ENCODE measurements at places on chromosomes 13 and 19.
A peak's percentile ranks its signal among the peaks of the same experiment; 100 is the strongest.

DNA sequence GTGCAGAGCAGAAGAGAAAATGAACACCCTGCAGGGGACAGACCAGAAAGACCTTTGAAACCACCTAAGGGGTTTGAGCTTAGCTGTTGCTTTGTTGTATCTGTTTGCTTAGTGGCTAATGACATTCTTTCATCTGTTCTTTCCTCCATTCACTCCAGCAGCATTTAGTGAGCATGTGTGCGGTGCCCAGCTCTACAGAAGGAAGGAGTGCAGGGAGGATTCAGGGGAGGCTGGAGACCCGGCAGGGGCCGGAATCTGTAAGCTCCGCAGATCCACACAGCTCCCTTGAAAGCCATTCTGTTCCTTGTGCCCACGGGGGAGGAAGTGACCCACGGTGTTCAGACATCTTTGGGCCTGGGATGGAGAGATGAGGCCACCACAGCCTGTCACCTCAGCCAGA is 27.5 kb downstream of the UQCRFS1 start:
- no peaks in the 10 kb centered on the region for H3K4me1 ChIP-seq
- no peak overlapping the region for H3K27ac ChIP-seq
- no peak for DNase-seq
- H3K36me3 ChIP-seq: no peaks in the 10 kb centered on the region
- H3K4me3 ChIP-seq: no peak overlapping the region
- no peaks in the 10 kb centered on the region for H3K27me3 ChIP-seq

DNA sequence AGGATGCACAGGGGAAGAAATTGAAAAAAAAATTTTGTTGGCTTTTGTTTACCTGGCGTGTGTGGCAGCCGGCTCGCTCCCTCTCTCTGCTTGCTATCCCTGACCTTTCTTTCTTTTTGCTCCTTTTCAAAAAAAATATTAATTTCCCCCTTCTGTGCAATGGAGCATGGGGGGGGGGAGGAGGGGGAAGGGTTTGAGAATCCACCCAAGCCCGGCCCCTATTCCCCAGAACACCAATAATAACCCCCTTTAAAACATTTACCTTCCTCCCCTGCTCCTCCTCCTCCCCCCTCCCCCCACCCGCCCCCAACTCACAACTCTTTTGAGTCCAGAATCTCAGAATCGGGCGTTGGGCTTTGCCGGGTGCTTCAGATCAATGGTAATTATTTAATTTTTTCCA is 28.4 kb downstream of the NFIX start:
- peak overlapping the region; percentile 92 for H3K27ac ChIP-seq
- DNase-seq: no peak
- H3K36me3 ChIP-seq: no peaks in the 10 kb centered on the region
- no peaks in the 10 kb centered on the region for H3K4me1 ChIP-seq

DNA sequence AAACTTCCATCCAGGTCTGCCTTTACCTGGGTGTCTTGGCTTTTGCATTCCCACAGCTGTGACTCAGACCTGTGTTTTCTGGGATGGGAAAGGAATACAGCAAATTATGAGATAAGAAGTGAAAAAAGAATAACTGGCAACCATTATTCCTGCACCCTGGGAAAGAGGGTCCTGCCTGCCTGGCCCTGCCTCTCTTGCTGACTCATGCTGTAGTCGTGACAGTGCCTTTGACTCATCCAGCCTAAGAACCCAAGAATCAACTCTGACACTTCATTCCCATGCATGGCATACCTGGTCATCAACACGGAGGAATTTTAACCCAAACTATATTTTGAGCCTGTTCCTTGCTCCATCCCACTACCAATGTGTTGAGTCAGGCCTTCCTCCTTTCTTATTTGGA is 185.4 kb upstream of the SERP2 start:
- H3K4me1 ChIP-seq: no peaks in the 10 kb centered on the region
- H3K36me3 ChIP-seq: no peaks in the 10 kb centered on the region
- no peaks in the 10 kb centered on the region for H3K27me3 ChIP-seq
- H3K27ac ChIP-seq: no peak overlapping the region
- DNase-seq: no peak
- no peak overlapping the region for H3K4me3 ChIP-seq

DNA sequence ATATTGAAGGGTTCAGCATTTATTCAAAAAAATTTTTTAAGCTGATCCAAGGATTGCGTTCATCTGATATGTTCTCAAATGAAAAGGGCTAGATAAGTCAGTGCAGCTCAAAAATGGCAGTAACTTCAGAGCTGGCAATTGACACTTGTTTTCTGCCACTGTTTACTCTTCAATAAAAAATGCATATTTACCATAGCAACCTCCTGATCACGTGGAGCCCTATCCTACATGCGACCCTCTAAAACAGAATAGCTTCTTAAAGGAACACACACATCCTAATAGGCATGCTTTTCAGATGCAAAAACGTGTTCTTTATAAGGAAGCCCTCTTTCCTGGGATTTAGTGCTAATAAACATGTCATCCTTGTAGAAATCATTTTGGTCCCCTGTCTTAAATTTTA is 150.2 kb downstream of the ZNF536 start:
- H3K4me1 ChIP-seq: no peaks in the 10 kb centered on the region
- no peaks in the 10 kb centered on the region for H3K27me3 ChIP-seq
- no peak for DNase-seq
- no peaks in the 10 kb centered on the region for H3K36me3 ChIP-seq

GRCh38 chr13:27442071-27442647 is 8.2 kb downstream of the MTIF3 start:
- peaks cover 15% of the 10 kb centered on the region for H3K36me3 ChIP-seq
- H3K4me3 ChIP-seq: no peak overlapping the region
- peaks cover 20% of the 10 kb centered on the region for H3K4me1 ChIP-seq
- no peaks in the 10 kb centered on the region for H3K27me3 ChIP-seq
- H3K27ac ChIP-seq: peak overlapping the region; percentile 18

DNA sequence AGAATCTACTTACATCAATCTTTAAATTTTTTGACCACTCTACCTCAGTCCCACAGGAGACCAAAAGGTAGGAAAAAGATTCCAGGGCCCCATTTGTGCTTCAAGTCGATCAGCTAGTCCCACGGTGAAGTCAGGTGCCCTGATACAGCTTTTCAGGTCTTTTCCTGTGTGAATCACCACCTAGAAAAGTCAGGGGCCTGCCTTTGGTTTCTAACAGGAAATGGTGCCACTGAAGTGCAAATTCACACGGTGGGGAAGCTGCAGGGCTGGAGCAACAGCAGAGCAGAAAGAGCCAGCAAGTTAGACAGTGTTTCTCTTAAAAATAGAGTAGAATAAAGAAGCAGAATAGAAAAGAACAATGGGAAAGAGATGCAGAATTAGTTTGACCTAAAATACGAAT is 107.5 kb downstream of the KLF12 start:
- H3K4me3 ChIP-seq: no peak overlapping the region
- no peaks in the 10 kb centered on the region for H3K36me3 ChIP-seq
- no peaks in the 10 kb centered on the region for H3K27me3 ChIP-seq
- DNase-seq: peak; percentile 78
- peaks cover 3% of the 10 kb centered on the region for H3K4me1 ChIP-seq
- H3K27ac ChIP-seq: peak overlapping the region; percentile 29

DNA sequence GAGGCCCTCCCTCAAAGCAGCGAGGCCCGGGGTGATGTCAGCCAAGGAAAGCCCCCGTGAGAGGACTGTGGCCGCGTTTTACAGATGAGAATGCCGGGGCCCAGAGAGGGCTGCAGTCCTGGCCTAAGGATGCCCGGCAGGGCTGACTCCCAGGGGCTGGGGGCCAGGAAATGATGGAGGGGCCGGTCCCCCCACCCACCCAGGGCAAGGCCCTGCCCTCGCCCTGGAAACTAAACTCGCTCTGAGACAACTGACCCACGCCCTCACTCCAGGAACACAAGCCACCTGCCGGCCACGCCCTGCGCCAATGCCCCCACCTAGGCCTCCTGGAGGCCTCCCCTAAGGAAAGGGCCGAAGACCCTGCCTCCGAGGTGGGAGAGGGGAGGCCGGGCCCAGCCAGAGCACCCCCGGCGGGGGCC is 7.2 kb downstream of the ZBTB7A start:
- H3K36me3 ChIP-seq: no peaks in the 10 kb centered on the region
- DNase-seq: no peak
- H3K4me1 ChIP-seq: peaks cover 59% of the 10 kb centered on the region
- H3K27ac ChIP-seq: peak overlapping the region; percentile 99
- peak overlapping the region; percentile 100 for H3K4me3 ChIP-seq
- H3K27me3 ChIP-seq: no peaks in the 10 kb centered on the region

DNA sequence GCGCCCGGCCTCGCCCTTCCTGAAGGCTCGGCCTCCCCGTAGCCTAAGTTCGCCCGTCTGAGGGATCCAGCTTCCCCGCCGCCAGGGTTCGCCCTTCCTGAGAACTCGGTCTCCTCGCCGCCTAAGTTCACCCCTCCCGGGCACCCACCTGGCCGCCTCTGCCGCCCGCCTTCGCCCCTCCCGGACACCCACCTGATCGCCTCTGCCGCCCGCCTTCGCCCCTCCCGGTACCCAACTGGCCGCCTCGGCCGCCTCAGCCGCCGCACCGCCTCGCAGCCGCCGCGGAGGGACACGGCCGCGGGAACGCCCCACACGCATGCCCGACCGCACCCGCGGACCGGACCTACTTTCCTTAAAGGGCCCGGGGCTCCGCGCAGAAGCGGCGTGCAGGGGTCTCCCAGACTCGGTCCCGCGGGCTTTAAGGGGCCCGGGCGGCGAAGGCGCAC is at the start of gene MOB3A:
Gene MOB3A, minus strand, starts transcription at position 293 of the 446 bp plus-strand sequence. CDS start 17,766 bp downstream, outside the sequence.
- H3K4me1 ChIP-seq: no peaks in the 10 kb centered on the region
- H3K27ac ChIP-seq: peak within 1 kb of the TSS; percentile 99
- peak within 1 kb of the TSS; percentile 87 for H3K4me3 ChIP-seq
- DNase-seq: peak; percentile 95
- H3K36me3 ChIP-seq: no peaks in the 10 kb centered on the region

DNA sequence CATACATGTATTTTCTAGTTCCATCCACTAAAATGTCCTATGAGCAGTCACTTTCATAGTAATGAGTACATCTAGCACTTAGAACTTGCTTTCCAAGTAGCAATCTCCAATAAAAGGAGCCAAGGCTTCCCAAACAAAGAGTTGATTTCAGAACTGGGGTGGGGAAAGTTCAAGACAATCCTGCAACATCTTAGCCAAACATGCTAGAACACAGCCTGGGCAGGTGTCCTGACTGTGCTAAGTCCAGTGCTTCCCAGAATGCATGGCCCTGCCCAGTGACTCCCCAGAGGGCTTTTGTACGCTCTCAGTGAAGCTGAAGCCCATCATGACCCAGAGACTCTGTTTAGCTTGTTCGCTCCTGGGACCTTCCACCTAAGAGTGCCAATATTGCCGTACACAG is 106.7 kb upstream of the UBAC2 start:
- no peaks in the 10 kb centered on the region for H3K4me1 ChIP-seq
- no peak overlapping the region for H3K27ac ChIP-seq
- H3K4me3 ChIP-seq: no peak overlapping the region
- H3K36me3 ChIP-seq: no peaks in the 10 kb centered on the region
- no peak for DNase-seq

DNA sequence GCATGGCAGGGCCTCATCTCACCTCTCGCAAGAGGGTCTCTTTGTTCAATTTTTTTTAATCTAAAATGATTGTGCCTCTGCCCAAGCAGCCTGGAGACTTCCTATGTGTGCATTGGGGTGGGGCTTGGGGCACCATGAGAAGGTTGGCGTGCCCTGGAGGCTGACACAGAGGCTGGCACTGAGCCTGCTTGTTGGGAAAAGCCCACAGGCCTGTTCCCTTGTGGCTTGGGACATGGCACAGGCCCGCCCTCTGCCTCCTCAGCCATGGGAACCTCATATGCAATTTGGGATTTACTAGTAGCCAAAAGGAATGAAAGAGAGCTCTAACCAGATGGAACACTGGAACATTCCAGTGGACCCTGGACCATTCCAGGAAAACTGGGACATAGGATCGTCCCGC is 8.0 kb downstream of the FXYD3 start:
- H3K27me3 ChIP-seq: no peaks in the 10 kb centered on the region
- DNase-seq: no peak
- H3K4me3 ChIP-seq: no peak overlapping the region

- peaks cover 22% of the 10 kb centered on the region for H3K4me1 ChIP-seq
- no peak overlapping the region for H3K4me3 ChIP-seq
- peaks cover 8% of the 10 kb centered on the region for H3K27me3 ChIP-seq
- H3K27ac ChIP-seq: peak overlapping the region; percentile 16
- no peaks in the 10 kb centered on the region for H3K36me3 ChIP-seq
These were observed 3.1 kb upstream of the SPIB start for GRCh38 chr19:50415661-50416033.

GRCh38 chr19:10725415-10725814 is 7.5 kb downstream of the DNM2 start:
- DNase-seq: no peak
- no peaks in the 10 kb centered on the region for H3K4me1 ChIP-seq
- H3K36me3 ChIP-seq: peaks cover 34% of the 10 kb centered on the region
- no peak overlapping the region for H3K4me3 ChIP-seq
- H3K27ac ChIP-seq: no peak overlapping the region

DNA sequence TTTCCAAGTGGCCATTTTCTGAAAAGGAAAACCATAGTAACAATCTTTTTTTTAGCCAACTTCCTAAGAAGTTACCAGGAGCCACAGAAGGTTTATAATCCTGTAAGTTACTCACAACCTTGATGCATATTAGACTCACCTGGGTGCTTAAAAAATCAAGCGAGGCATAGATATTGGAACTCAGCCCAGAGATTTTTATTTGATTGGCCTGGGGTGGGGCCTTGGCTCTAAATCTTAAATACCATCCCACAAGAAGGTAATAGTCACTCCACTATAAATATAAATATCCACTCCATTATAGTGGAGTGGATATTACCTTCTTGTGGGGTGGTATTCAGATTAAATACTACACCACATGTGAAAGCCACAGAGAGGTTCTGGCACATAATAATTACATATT is 429.6 kb downstream of the RFC3 start:
- H3K4me1 ChIP-seq: no peaks in the 10 kb centered on the region
- no peaks in the 10 kb centered on the region for H3K36me3 ChIP-seq
- H3K27ac ChIP-seq: no peak overlapping the region
- DNase-seq: no peak

- H3K27ac ChIP-seq: no peak overlapping the region
- peak overlapping the region; percentile 58 for H3K4me3 ChIP-seq
- DNase-seq: peak; percentile 57
- no peaks in the 10 kb centered on the region for H3K27me3 ChIP-seq
These were observed 518 bp downstream of the TFDP1 start for GRCh38 chr13:113584870-113585671.

- H3K27me3 ChIP-seq: no peaks in the 10 kb centered on the region
- no peak overlapping the region for H3K4me3 ChIP-seq
- no peaks in the 10 kb centered on the region for H3K36me3 ChIP-seq
- no peak for DNase-seq
- H3K27ac ChIP-seq: peak overlapping the region; percentile 39
These were observed 5.1 kb upstream of the SIGLEC7 start for GRCh38 chr19:51136851-51137551.
